Left kidney (tissue), 8 donors: ENCODE measurements at places on chromosomes 2 and 18. TPM values are rescaled to one million over a fixed set of nuclear protein-coding genes. Genes with fewer than 3 reads are reported as not detected.

GRCh38 chr2:238122287-238123217, 15.9 kb upstream of the KLHL30 start:
- DNase-seq = no peak

DNA sequence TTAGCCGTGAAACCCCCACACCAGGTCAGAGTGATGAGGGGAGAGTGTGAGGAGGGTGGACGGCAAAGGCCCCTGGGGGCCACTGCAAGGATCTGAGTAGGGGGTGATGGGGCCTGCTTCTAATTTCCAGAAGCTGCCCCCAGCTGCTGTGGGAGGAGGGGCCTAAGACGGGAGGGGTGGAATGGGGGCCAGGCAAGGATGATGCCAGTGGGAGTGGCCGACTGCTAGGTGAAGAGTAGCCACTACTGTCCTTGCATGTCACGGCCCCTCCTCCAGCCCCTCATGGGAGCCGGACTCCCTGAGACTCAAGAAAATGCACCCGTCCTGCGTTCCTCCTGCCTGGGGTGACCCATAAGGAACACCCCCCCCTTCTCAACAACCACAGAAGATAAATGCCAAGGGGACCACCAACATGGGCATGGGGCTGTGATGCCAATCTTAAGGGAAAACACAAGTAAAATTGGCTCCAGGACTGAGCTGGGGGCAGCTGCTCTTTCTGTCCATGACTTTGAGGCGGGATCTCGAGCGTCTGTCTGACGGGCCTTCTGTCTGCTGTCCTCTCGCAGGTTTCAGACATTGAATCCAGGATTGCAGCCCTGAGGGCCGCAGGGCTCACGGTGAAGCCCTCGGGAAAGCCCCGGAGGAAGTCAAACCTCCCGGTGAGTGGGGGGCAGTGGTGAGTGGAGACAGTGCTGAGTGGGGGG, 24.2 kb upstream of the PRLH start:
- DNase-seq = no peak

- DNase-seq = no peak
Measured at GRCh38 chr2:221726894-221727513, 154.9 kb upstream of the EPHA4 start.

- no peak for DNase-seq
Measured at GRCh38 chr2:237261327-237261726, 152.6 kb downstream of the COL6A3 start.

DNA sequence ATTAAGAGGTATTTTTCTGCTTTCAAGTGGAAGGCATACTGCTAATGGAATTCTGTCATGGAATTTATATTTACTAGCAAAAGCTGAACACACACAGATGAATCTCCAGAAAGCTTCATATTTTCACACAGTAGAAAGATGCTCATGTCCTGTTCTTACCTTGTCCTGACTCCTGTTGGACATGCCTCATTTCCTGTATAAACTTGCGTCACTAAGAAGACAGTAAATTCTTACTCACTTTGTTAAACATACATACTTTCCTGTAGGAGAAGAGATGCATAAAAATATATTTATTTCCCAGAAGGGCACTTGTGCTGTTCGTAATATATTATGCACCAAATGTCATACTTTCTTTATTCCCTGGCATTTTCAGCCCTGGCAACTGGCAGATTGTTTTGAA, 238.3 kb upstream of the RASGRP3 start:
- DNase-seq = no peak

GRCh38 chr2:73033142-73033765, 38.3 kb downstream of the SFXN5 start:
- no peak for DNase-seq

DNA sequence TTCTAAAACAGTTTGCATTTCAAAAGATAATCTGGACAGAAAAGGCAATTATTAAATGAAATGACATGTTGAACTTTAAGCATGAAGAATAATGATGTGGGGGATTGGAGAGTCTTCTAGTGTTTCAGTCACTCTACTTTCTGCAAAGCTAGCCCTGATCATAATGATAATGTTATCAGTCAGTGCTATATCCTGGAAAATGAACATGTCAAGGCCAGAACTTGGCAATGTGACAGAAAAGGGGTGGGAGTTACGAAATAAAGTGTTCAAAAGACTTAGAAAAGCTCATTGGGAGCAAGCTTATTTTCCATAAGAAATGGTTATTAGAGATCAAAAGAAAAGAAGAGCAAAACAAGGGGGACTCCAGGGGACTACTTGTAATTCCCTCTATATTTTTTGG, 288.5 kb upstream of the SLC8A1 start:
- no peak for DNase-seq

DNA sequence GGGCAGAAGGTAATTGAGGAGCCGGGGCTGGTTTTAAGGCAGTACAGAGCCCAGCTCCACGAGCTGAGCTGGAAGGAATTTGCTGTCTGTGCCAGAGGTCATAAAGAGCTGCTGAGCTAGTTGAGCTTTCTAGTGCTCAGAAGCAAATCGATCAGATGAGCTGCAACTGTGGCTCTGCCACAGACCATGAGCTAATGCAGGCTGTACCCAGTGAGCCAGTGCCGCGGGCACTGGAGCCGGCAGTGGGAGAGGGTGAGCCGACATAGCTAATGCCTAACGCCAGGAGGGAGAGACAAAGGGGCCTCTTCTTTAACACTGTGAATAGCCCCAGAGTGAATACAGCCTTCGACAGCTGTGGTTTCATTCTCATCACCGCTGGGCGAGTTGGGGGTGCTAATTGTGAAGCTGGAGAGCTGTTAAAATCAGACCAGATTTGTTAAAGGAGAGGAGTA, 410.1 kb upstream of the TCF4 start:
- DNase-seq = peak; percentile 18

DNA sequence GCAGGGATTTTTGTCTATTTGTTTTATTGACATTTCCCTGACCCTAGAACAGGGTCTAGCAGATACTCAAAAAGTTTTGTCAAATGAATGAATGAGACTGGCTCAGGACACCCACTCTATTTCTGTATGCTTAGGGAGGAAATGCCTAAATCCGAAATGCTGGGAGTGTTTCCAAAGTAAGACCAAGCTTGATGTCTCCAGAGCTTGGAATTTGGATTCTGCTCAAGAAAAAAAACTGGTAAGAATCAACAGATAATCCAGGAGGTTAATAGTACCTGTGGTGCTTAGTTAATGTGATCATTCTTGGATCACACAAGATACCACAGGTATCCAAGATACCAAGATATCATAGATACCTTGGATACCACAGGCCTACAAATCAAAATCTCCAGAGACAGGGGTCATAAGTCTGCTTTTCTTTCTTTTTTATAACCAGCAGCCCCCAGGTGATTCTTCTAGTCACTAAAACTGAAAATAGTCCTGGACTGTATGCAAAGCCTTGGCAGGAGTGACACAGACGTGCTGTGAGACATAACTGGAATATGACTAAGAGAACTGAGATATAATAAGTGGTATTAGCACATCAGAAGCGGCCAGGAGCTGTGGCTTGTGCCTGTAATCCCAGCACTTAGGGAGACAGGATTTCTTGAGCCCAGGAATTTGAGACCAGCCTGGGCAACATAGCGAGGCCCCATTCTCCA, 39.9 kb upstream of the SP3 start:
- no peak for DNase-seq

GRCh38 chr2:144230033-144230432, 289.9 kb downstream of the ZEB2 start:
- no peak for DNase-seq

- DNase-seq = no peak
Measured at GRCh38 chr2:73043276-73043675, 28.2 kb downstream of the SFXN5 start.

GRCh38 chr2:50777954-50778353, 254.0 kb downstream of the NRXN1 start:
- no peak for DNase-seq

DNA sequence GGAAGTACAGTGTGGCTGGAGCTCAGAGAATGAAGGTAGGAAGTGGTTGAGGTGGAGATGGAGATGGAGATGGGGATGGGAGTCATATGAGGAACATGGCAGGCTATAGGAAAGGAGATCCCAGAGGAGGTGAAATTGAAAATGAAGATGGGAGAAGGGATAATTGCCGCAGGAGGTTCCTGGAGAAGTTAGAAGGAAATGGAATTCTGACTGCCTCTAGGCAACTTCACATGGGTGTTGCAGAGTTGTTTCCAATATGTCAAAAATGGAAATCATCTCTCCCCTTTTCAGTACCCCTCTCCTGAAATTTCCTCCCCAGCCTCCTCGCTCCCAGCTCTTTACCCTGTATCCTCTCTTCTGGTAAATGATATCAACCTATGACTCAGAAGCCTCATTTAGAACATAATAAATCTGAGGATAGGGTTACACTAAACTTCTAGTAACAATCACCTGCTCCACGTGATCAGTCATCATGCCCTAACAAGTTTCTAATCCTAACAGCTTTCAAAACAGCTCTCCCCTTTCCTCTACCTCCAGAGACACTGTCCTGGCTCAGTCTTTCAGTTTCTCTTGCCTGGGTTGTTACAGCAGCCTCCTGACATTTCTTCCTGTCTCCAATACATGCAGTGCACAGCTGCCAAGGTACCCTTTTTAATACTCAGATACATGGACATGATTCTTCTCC, 201.9 kb upstream of the RBMS1 start:
- DNase-seq = no peak

GRCh38 chr18:37435996-37436395, 129.6 kb downstream of the CELF4 start:
- no peak for DNase-seq

GRCh38 chr18:6269660-6270332, 144.9 kb downstream of the L3MBTL4 start:
- DNase-seq = no peak

The INPP5D gene
- polyA plus RNA-seq = 6.6 TPM

The NYAP2 gene
- 0.17 TPM for polyA plus RNA-seq
